ENCODE measurements at places on chromosomes 5 and 9.

DNA sequence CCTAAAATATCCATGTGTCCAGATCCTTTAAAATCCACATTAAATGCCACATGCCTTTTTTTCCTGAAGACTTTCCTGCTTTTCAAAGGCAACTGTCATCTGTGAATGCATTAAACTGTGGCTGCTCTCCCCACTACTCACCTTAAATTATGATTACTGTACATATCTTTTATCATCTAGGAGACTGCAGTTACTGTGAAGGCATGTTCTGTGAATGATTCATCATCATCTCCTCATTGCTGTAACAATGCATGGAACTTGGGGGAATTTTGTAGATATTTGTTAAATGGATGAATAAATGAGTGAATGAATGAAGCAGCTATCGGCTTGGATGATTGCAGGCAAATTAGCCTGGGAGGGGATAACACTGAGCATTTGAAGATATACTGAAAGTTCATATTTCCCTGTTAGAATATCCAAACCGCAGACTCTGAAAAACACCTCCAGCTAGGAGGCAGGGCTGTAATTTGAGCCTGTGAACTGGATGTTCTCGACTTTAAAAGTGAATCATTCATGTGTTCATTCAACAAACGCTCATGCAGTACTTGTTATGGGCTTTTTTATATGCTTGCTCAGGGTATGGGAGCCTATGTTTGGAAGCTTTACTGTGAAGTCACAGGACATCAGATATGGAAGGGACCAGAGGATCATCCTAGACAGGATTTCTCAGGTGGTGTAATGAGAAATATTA, 519.2 kb downstream of the KIF4B start:
- no peak overlapping the region for H3K4me3 ChIP-seq
- DNase-seq = no peak
- H3K27me3 ChIP-seq = no peaks in the 10 kb centered on the region
- no peaks in the 10 kb centered on the region for H3K36me3 ChIP-seq

- H3K36me3 ChIP-seq = no peaks in the 10 kb centered on the region
- no peak overlapping the region for H3K4me3 ChIP-seq
- H3K27me3 ChIP-seq = peaks cover 21% of the 10 kb centered on the region
- H3K27ac ChIP-seq = no peak overlapping the region
- H3K4me1 ChIP-seq = no peaks in the 10 kb centered on the region
- no peak for DNase-seq
Measured at GRCh38 chr5:76445063-76445462, 42.0 kb downstream of the IQGAP2 start.

DNA sequence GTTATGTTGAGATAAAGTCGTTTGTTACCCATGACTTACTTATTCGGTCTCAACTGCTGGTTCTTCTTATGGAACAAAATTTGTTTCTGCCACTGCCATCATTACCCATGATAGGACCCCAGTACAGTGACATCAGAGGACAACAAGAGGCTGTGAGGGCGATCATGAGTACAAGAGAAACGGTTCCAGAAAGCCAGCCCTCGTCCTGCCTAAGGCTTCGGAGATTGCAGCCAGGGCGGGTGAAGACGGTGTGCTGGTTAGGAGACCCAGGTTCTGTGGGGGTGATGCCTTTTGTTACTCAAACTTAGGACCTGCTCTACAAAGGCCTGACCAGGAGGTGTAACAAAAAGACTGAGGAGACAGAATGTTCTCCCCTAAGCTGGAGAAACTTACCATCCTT, 10.9 kb downstream of the FYB1 start:
- H3K27ac ChIP-seq = no peak overlapping the region
- H3K36me3 ChIP-seq = no peaks in the 10 kb centered on the region
- no peaks in the 10 kb centered on the region for H3K27me3 ChIP-seq
- DNase-seq = no peak

DNA sequence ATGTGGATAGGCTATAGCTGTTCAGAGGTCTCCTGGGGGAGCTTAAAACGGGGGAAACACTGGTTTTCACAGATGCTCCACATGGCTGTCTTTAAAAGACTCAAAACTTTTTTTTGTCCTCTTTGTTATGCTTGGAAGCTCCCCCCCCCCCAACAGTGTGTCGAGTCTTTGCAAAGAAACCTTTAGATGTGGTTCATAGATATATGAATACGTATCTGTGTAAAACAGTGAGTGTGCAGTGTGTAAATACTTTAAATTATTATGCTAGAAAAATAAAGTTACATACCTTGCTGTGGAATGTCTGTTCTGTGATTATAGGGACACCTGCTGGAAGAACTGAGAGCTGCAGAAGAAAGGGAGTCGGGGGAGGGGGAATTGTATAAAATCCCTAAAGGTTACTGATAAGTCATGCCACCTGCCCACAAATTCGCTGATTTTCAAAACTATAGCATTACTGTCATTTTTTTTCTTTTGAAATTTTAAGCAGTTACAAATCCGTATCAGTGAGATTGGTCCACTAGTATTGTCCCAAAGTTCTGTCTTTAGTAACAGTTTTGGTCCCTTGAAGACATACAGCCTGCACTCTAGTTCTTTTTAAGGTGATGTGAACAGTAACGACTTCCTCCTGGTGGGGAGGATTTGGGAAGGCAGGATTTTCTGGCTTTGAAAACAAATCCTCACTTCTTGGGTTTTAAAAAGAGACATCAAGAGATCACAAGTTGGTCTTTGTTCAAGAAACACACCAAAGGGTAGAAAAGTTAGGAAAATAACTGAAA, 22.9 kb downstream of the RGMB start:
- no peak overlapping the region for H3K4me3 ChIP-seq
- peaks cover 4% of the 10 kb centered on the region for H3K4me1 ChIP-seq
- no peaks in the 10 kb centered on the region for H3K27me3 ChIP-seq

GRCh38 chr5:69103521-69103920, 9.7 kb downstream of the SLC30A5 start:
- H3K27me3 ChIP-seq = no peaks in the 10 kb centered on the region
- no peak for DNase-seq
- H3K36me3 ChIP-seq = peaks cover 55% of the 10 kb centered on the region
- H3K4me1 ChIP-seq = peaks cover 3% of the 10 kb centered on the region

DNA sequence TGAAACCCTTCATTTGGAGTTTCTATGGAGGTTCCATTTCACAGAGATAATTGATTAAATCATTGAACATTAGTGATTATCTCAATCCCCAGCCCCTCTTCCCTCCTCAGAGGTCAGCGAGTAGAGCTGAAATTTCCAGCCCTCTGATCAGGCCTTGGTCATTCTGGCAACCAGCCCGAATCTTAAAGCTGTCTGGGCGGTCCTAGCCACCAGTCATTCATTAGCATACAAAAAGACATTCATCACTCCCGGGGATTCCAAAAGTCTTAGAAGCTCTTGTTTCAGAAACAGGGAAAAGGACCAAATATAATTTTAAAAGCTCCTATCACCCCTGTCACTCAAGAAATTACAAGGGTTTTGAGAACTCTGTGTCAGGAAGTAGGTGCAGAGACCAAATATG, 41.3 kb downstream of the ZNF474 start:
- H3K27ac ChIP-seq = no peak overlapping the region
- no peak for DNase-seq
- no peaks in the 10 kb centered on the region for H3K27me3 ChIP-seq

DNA sequence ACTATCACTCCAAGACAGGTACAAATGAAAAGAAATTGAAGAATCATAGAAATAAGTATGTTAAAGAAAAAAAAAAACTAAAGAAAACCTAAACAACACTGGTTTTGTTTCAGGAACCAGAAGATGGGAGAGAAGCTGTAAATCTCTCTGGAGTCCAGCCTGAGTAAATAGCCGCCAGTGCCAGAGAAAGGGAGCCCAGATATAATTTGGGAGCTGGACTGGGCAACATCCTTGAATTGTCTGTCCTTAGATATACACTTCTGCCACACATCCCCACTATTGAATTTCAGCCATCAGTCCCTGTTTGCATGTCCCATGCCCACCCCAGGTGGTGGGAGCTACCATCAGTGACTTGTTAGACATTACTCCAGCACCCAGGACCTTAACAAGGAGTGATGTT, 979.6 kb downstream of the DTWD2 start:
- H3K36me3 ChIP-seq = no peaks in the 10 kb centered on the region
- DNase-seq = no peak
- H3K27me3 ChIP-seq = no peaks in the 10 kb centered on the region
- no peaks in the 10 kb centered on the region for H3K4me1 ChIP-seq
- no peak overlapping the region for H3K4me3 ChIP-seq

DNA sequence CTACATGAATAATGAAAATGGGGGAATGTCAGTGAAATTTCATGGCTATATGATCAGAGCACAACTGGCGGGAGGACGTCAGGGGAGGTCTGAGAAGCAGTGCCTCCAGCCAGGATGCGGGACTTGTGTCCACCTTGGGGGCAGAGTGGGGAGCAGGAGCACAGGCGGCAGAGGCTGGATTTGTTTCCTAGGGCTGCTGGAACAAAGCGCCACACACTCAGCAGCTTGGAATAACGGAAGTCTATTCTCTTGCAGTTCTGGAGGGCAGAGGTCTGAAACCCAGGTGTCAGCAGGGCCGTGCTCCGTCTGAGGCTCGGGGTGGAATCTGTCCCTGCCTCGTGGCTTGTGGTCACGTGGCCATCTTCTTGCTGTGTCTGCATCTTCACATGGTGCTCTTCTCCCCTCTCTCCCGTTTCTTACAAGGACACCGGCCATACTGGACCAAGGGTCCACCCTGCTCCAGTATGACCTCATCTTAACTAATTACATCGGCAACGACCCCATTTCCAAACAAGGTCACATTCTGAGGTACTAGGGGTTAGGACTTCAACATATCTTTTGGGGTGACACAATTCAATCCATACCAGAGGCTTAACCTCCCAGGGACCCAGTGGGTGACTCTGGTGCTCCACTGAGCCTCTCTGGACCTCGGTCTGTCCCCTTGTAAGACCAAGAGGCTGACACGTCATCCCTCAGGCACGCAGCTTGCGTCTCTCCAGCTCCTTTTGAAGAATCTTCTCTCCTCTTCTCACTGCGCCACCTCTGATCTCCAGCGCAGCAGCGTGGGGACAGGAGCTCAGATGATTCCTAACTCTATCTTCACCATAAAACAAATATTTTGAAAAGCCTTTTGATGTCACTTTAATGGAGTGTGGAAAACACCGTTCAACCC, 202.5 kb downstream of the CDK5RAP2 start:
- no peak overlapping the region for H3K4me3 ChIP-seq
- no peak overlapping the region for H3K27ac ChIP-seq
- DNase-seq = no peak

GRCh38 chr5:164475339-164475977, 970.0 kb downstream of the MAT2B start:
- peak; percentile 21 for DNase-seq
- no peak overlapping the region for H3K4me3 ChIP-seq
- H3K36me3 ChIP-seq = no peaks in the 10 kb centered on the region
- no peaks in the 10 kb centered on the region for H3K27me3 ChIP-seq
- H3K27ac ChIP-seq = no peak overlapping the region

DNA sequence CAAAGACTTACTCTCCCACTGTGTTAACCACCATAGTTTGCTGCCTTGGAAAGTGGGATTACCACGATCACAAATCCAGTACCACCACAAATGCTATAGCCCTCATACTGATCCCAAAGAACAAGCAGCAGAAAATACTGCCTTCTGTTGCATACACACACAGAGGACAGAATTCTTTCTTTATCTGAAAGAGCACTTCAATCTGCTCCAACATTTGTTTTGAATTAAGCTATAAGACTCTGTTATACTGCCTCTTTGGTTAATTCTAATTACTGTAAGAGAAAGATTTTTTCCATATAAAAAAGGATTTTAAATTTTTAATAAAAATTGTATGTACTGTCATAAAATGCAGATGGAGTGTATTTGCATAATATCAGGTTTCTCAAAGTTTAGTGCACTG, 69.8 kb downstream of the YIPF5 start:
- no peaks in the 10 kb centered on the region for H3K36me3 ChIP-seq
- no peak for DNase-seq
- H3K27ac ChIP-seq = no peak overlapping the region
- H3K4me1 ChIP-seq = no peaks in the 10 kb centered on the region
- no peak overlapping the region for H3K4me3 ChIP-seq

- H3K27ac ChIP-seq = no peak overlapping the region
- DNase-seq = peak; percentile 75
- no peaks in the 10 kb centered on the region for H3K4me1 ChIP-seq
- H3K27me3 ChIP-seq = no peaks in the 10 kb centered on the region
Measured at GRCh38 chr5:77015938-77016569, 14.2 kb upstream of the AGGF1 start.

DNA sequence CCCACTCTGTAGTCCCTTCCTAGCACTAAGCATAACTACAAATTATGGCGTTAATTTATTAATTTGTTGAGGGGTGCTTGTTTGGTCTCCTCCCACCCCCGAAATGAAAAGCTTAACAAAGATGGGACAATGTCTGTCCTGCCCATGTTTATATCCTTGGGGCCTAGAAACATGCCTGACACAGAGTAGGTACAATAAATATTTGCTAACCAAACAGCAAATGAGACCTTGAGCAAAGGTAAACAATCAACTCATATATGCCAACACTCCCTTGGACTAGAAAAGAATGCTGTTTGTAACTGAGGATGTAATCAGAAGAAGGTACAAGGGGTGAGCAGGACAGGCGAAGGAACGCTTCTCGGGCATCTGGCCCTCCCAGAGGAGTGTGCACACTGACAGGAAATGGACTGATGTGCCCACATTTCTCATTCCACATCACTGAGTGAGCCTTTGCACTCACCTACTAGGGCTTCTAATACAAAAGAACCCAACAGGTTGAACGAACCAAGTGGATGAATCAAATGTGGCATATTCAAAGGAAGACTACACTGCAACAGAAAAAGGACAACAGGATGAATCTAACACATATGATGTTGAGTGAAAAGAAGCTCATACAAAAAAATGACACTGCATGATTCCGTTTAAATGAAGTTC, 66.8 kb downstream of the MED27 start:
- no peak overlapping the region for H3K4me3 ChIP-seq
- H3K4me1 ChIP-seq = peaks cover 10% of the 10 kb centered on the region
- no peak overlapping the region for H3K27ac ChIP-seq
- H3K27me3 ChIP-seq = no peaks in the 10 kb centered on the region
- H3K36me3 ChIP-seq = peaks cover 3% of the 10 kb centered on the region

DNA sequence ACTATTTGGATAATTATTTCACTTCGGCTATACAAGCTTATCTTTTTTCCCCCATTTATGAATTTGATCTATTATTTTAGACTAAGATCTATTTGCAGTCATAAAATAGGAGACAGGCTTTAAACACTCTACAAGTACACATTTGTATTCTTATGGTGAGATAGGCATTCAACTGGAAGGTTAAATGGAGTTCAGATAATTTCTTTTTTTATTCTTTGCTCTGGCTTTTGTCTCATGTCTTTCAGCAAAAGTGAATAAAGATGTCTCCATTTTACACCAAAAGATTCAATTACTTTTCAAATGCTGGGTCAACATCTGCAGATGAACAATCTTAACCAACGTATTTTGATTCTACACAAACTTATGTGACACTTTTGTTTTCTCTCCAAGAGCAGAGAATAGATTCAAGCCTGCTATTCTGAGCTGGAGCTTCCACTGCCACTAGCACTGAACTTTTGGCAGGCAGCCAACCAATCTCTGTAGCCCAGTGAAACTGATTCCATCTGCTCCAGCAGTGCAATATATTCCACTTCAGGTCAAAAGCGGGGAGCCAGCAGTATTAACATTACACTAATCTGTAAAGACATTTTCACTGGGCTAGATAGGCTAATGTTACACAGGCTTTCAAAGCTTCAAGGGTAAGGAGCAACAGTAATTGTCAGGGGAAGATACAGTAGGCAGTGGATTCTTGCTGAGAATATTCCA, 452.0 kb upstream of the ZNF608 start:
- DNase-seq = peak; percentile 86
- H3K36me3 ChIP-seq = no peaks in the 10 kb centered on the region
- H3K4me1 ChIP-seq = peaks cover 6% of the 10 kb centered on the region

- no peak overlapping the region for H3K27ac ChIP-seq
- DNase-seq = no peak
- peaks cover 22% of the 10 kb centered on the region for H3K36me3 ChIP-seq
- no peak overlapping the region for H3K4me3 ChIP-seq
- H3K27me3 ChIP-seq = no peaks in the 10 kb centered on the region
- H3K4me1 ChIP-seq = no peaks in the 10 kb centered on the region
Measured at GRCh38 chr5:147390654-147391225, 119.1 kb downstream of the DPYSL3 start.
